ENCODE measurements at places on chromosomes 3 and 15.

DNA sequence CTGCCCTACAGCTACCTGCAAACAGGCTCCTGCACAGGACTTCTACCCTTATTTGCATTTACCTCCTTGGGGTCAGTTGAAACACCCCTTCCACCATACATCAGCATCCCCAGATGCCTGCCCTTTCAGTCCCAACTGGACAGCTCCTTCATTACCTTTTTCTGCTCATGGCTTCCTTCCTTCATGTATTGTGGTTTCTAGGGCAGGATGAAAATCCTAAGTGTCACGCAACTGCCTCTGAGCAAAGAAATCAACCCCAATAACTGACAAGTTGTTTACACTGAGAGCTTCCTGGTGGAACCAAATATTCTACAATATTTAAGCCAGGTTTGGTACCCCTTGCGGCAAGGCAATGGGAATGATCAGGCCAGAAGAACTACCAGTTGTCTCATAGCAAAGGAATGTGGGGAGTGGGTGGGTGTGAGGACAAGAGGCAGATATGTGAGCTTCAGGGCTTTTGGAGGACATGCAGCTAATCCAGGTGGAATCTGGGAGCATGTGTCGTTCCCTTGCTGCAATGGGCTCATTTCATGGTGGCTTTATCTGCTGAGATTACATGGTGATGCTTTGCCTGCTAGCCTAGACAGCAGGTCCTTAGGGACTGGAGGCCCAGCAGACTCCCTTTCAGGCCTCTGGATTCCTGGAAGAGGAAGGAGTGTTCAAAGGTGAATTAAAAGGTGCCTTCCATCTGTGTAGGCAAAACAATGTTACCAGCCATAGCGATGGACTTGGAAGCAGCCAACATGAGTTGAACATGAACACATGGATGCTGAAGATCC lies 34.9 kb downstream of the PPCDC start:
- DNase-seq, result no peak

GRCh38 chr15:93801206-93801605 lies 430.2 kb upstream of the MCTP2 start:
- DNase-seq, result no peak

DNA sequence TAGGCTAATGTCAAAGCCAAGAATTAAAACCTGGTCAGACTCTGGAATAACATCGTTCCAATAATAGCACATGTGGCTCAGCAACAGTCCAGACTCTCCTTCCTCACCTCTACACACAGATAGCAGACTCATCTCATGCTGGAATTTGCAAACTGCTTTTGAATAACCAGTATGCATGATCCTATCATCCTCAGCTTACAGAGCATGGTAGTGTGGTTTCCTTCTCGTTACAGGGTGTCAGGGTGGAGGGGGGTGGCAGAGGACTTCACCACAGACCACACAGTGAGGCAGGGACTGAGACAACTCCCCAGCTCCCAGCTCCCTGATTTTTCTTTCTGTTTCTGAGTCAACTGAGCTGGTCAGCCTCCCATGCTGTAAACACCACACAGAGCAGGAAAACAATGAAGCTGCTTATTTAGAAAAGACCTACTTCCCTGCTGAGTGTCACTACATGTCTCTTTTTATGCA lies 101.6 kb downstream of the RPL22L1 start:
- no peak for DNase-seq

DNA sequence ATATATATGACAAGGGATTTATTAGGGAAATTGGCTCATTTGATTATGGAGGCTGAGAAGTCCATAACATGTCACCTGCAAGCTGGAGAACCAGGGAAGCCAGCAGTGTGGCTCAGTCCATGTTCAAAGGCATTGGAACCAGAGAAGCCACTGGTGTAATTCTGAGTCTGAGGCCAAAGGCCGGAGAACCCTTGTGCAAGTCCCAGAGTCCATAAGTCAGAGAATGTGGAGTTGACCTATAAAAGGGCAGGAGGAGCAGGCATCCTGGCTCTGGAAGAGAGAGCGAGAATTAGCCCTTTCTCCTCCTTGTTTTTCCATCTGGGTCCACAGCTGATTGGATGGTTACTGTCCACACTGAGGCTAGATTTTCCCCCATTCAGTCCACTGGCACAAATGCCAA lies 319.8 kb downstream of the IGSF11 start:
- DNase-seq, result no peak

DNA sequence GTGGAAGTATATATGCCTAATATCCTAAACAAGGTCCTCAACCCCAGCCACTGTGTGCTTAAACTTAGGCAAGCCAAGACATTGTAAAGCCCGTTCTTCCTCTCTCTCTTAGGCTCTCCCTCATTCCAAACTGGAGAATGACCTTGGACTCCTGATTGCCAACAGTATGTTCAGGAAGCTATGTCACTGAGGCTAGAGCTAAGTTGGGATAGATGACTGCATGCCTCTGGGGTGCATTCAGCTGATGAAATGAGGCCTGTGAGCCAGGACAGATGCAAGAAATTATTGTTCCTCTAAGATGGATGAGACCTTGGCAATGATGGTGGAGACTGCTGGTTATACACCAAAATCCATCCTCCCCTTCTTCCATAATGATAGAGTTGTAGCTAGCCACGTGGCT lies 27.9 kb upstream of the TBC1D21 start:
- no peak for DNase-seq

GRCh38 chr3:154992655-154993054 lies 87.5 kb upstream of the MME start:
- no peak for DNase-seq

GRCh38 chr15:80645494-80646065 lies 49.5 kb upstream of the ABHD17C start:
- DNase-seq, result no peak

DNA sequence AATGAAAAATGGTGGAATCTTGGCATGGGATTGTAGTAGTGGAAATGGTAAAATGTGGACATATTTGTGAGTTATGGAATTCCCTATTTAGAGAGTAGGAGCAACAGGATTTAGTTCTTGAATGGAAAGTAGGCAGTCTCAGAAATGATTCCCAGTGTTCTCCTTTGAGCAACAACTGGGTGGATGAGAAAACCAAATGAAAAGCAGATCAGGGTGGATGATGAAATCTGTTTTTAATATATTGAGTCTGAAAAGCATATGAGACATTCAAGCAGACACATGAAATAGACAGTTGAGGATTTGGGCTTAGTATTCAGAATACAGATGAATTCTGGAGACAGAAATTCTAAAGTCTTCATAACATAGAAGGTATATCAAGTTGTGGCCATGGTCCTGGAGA lies 451.3 kb downstream of the LPP start:
- DNase-seq, result no peak

GRCh38 chr3:183975981-183976662 lies 41.6 kb downstream of the ABCC5 start:
- no peak for DNase-seq

DNA sequence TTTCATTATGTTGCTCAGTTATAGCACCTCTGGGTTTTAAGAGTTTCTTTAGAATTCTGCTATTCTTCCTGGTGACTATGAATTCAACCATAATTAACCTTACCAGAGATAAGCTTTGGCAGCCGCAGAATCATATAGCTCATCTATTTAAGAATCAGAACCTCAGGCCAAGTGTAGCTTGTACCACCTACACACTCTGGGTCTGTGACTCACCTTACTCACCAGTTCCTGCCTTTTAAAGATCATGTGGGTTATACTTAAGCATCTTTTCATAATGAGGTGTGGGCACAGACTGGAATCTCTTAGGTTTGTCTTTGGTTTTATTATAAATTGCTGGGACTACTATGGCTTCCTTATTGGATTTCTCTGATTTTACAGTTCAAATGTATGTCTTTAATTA lies 21.9 kb downstream of the CDV3 start:
- DNase-seq, result no peak

- DNase-seq, result no peak
These were observed 20.4 kb downstream of the LDHAL6B start for GRCh38 chr15:59227021-59227420.

DNA sequence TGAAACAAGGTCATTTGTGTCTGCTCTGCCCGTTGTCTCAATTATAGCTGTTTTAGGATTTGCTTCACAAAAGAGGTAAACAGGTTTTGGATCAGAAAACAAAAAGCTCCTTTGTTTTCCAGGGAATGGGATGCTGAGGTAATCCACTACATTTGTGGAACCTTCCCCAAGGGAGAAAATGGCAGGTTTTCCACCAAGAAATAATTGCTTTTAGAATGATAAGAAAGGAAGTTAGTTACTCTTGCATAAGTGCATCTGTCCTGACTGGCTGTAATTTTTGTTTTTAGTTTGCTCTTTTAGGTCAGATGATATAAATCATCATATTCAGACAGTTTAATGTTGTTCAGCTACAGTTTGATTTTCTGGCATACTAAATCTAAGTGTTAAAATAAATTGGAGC lies 198.5 kb upstream of the COL8A1 start:
- DNase-seq, result no peak

- DNase-seq, result no peak
These were observed 84.9 kb downstream of the THBS1 start for GRCh38 chr15:39665629-39666250.

DNA sequence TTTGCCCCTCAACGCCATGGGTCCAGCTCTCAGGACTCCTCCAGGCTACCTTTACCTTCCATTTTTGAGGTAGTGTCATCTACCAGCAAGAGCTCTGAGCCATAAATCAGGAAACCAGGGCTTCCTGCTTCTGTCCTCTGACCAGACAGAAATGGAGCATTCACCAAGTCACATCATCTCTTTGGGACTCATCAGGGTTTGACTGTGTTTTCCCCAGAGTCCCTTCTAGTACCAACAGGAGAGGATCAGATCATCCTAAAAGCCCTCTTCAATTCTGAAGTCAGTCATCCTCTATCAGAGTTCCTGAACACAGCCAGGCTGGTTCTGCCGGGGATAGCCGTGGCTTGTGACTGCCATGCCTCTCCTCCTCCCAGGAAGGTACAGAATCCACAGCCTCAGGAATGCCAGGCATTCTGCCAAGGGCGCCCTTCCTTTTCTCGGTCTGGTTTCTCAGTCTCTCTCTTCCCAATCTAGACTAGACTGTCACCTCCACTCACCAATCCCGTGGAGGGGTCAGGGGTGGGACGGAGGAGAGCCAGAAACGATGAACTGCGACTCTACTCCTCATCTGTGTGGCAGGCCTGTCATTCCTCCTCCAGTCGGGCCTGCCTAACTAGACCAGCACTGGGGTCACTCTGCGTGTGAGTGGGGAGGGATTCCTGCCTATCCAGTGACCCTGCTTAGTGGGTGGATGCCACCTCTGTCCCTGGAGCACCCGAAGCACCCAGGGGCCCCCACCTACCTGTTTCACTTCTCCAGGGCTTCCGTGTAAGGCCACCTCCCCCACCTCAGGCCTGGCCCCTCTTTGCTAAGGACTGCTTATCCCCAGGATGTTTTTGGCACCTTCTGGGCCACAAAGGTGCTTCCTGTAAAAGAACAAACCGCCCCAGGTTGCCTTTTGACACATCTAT lies 30.9 kb downstream of the CCNL1 start:
- peak; percentile 76 for DNase-seq

- DNase-seq, result no peak
These were observed 84.5 kb downstream of the ZIC1 start for GRCh38 chr3:147493666-147494065.

DNA sequence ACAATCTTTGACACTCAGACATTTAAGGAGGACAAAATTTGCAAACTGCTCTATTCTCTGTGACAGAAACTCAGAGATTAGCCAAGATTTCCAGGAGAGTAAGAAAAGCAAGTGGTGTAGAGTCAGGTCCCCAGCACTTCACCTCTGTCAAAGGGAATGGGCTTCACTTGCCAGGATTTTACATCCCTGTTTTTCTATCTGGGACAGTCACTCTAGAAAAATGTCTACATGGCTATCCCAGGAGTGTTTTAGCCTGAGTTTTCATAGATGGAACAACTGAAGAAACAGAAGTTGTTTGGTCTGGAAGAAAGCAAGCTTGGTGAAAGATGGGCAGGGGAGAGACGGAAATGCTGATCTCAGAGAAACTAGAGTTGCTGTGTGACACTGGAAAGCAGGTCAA lies 3.0 kb downstream of the FAM219B start:
- no peak for DNase-seq

DNA sequence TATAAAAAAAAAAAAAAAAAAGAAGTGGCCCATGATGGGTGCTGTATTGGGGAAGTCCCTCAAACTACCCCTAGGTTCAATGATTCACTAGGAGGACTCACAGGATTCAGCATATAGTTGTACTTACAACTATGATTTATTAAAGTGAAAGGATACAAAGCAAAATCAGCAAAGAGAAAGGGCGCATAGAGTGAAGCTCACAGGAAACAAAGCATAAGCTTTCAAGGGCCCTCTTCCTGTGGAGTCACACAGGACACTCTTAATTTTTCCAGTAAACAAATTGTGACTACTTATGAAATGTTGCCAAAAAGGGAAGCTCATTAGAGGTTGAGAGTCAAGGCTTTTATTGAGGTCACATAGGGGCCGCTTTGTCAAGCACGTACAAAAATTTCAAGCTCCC lies 153.7 kb upstream of the GAP43 start:
- DNase-seq, result no peak

GRCh38 chr3:73140772-73141442 lies 79.4 kb downstream of the EBLN2 start:
- no peak for DNase-seq

- DNase-seq, result no peak
These were observed 79.1 kb upstream of the MEF2A start for GRCh38 chr15:99486371-99487336.

DNA sequence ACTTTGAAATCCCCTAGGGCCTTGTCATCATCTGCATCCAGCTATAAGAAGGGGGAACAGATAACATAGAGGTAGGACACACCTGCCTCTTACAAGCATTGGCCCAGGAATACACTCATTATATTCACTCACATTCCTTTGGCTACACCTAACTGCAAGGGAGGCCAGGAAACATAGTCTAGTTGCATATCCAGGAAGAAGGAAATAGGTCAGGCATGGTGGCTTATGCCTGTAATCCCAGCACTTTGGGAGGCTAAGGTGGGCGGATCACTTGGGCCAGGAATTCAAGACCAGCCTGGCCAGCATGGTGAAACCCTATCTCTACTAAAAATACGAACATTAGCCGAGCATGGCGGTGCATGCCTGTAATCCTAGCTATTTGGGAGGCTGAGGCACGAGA lies 48.8 kb downstream of the GTPBP8 start:
- DNase-seq, result no peak

DNA sequence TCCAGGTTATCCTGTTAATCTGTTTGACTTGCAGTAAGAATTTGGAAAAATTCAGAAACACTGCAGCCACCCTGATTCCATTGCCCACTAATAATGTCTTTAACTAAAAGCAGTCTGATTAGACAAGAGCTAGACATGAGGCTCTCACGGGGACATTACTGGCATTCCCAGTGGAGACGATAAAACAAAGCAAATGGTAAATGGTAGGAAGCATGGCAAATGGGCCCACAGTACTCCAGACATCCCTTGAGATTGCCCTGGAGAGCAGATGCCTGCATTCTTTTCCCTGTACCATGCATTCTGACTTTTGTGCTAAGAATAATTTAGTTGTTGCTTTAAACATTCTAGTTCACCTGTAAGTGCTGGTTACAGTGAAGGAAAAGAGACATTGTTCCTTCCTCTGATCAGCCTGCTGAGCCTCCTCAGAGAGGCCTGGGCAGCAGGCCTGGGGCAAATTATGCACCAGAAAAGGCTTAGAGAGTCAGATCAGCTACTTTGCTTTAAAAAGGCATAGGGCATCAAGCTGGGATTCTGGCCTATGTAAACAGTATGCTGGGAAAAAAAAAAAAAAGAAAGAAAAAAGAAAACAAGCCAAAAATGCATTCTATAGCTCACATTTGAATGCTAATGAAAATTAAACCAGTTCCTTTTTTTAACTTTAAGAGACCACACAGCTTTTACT lies 204.6 kb downstream of the GABRG3 start:
- DNase-seq, result no peak
